ENCODE measurements at places on chromosomes 2 and 18. TPM values are rescaled to one million over a fixed set of nuclear protein-coding genes. Genes with fewer than 3 reads are reported as not detected.

DNA sequence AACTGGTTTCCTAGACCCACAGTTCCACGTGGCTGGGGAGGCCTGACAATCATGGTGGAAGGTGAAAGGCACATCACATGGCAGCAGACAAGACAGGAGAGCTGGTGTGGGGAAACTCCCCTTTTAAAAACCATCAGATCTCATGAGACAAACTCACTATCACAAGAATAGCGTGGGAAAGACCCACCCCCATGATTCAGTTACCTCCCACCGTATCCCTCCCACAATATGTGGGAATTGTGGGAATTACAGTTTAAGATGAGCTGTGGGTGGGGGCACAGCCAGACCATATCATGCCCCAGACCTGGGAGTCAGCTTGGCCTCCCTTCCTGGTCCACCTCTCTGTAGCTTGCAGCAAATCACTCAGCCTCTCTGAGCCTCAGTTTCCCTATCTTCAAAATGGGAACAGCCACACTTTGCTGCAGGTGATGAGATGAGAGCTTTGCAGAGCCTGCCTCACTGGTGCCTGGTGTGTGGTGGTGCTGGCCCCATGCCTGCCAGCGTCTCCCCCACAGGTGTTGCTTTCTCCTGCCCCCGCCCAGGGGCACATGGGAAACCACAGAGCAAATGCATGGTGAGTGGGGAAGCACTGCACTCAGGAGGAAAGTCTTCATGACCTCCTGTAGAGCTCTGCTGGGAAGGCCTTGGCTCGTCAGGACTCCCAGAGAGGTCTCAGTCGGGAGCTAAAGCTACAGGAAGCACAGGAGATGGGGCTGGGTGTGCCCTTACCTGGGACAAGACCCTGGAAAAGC, 31.1 kb downstream of the GREB1 start:
- DNase-seq, result no peak

GRCh38 chr2:39648580-39648979, 17.1 kb upstream of the TMEM178A start:
- no peak for DNase-seq

DNA sequence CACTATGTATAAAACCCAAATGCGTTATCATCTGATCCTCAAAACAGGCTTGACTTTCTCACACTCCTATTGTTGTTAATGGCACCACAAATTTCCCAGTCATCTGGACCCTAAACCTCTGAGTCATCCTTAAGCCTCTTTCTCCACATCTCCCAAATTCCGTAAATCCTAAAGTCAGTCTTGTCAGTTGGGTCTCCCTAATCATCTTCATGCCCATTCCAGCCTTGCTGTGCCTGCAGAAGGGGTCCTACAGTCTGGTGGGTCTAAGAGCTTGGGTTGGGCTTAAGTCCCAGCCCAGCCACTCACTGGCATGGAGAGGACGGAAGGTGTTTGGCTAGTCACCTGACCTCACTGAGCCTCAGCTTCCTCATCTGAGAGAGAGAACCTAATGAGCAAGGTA, 265.1 kb upstream of the SIX3 start:
- no peak for DNase-seq

- DNase-seq, result no peak
These were observed 7.2 kb upstream of the SPOPL start for GRCh38 chr2:138494265-138494966.

DNA sequence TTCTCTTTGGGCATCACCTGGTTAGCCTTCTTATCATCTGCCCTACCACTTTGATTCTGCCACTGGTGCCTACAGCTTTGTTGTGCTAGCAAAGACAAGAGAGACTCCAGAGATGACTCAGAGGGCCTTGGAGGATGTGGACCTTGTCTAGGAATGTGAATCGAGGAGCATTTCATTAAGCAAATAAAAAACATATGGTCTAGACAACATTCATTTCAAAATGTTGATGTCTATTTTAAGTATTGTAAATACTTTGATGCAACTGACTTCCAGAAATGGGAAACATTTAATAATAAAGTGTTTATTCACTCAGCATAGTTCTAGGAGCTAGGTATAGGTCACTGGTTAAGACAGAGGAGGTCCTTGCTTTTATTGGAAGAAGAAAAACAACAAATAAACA, 195.5 kb downstream of the CDCA7 start:
- DNase-seq, result no peak

The UGT1A10 gene
- not detected for total RNA-seq

The PPIG gene
- total RNA-seq, result 14.6 TPM

The HS6ST1 gene
- 8.3 TPM for total RNA-seq

Data from dermis microvascular lymphatic vessel endothelial cell (primary cell).